ENCODE measurements at places on chromosomes 6 and 20.

GRCh38 chr20:10843146-10843711 lies 169.4 kb upstream of the JAG1 start:
- DNase-seq, result no peak

DNA sequence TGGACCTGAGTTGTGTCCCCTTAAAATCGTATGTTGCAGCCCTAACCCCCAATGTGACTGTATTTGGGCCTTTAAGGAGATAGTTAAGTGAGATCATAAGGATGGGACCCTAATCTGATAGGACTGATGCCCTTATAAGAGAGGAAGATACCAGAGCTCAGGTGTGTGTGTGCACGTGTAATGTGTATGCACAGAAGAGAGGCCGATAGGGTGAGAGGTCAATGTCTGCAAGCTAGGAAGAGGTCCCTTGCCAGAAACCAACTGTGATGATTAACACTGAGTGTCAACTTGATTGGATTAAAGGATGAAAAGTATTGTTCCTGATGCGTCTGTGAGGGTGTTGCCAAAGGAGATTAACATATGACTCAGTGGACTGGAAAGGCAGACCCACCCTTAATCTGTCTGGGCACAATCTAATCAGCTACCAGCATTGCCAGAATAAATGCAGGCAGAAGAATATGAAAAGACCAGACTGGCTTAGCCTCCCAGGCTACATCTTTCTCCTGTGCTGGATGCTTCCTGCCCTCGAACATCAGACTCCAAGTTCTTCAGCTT lies 299.8 kb downstream of the LRFN2 start:
- no peak for DNase-seq

- DNase-seq, result no peak
These were observed 347.0 kb downstream of the BTBD3 start for GRCh38 chr20:12264711-12265110.

GRCh38 chr20:59269411-59270025 lies 30.9 kb upstream of the EDN3 start:
- DNase-seq, result no peak

Measured in globus pallidus (tissue), 1 donor.